ENCODE measurements at places on chromosomes 4 and X.
A peak's percentile ranks its signal among the peaks of the same experiment; 100 is the strongest.

DNA sequence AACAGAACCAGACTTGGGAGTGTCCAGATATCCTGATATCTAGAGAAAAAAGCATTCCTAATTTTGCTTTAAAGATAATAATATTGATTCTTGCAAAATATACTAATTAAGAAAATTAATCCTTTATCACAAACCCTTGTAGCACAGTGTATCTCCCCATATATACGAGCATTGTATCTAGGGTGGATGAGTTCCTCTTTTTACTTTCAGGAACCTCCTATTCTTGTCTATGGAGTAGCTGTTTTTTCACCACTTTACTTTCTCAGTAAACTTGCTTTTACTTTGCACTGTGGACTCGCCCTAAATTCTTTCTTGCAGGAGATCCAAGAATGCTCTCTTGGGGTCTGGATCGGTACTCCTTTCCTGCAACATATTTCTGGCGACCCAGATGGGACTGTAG, 103.9 kb downstream of the GLUD2 start:
- DNase-seq = no peak

DNA sequence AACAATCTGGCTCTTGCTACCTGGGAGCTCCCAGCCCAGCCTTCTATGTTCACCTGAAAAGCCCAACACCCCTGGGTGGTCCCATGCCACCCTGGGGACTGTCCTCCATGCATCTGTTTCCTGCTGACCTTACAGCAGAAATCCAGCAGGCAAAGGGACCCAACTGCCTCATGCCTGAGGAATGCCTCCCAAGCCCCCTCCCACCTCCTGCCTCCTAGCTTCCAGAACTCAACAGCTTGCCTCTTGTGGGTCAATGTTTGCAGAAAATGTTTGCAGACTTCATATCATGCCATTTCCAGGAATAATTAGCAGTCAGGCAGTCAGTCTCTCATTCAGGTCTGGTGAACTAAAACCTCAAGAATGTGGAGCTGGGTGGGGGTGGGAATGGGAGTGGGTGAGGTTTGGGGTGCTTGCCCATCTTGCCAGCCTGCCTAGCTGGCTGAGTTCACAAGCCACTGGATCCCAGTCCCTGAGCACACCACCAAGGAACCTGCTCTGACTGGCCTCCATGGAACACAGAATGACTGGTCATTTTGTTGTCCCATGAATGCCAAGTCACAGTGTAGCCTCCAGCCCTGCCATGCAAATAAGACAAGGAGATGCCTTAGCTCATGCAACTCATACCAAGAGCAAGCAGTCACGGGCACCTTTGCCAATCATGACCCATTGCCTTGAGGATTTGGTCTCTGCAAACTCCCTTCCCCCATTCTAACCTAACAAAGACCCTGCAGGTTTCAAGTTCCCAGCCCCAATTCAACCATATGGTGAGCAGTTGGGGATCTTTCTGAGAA, 12.1 kb upstream of the PLAC1 start:
- peak; percentile 95 for DNase-seq

- peak; percentile 97 for DNase-seq
Measured at GRCh38 chr4:156941940-156942548, 29.6 kb downstream of the PDGFC start.

- no peak for DNase-seq
Measured at GRCh38 chrX:55484948-55485347, 4.7 kb downstream of the USP51 start.

GRCh38 chrX:16804923-16805464, 18.7 kb downstream of the TXLNG start:
- DNase-seq = no peak

GRCh38 chr4:182547435-182547834, 304.2 kb downstream of the TENM3 start:
- no peak for DNase-seq

DNA sequence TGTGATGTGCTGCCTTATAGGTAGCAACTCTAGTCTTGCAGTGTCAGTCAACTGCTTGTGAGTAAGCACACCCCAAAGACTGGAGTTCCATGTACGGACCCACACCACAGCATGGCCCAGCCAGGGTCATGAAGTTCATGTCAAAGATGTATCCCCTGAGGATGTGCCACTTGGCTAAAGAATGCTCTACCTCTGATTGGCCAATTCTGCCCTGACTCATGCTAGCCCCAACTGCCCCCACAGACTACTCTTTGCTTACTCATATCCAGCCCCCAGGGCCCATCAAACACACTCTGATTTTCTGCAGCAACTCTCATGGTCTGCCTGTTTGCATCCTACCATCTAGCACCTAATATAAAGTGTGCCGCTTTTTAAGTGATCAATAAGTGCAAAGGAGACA, 62.5 kb downstream of the CHRDL1 start:
- DNase-seq = peak; percentile 10

GRCh38 chr4:88737307-88737941, 39.8 kb upstream of the NAP1L5 start:
- peak; percentile 21 for DNase-seq

DNA sequence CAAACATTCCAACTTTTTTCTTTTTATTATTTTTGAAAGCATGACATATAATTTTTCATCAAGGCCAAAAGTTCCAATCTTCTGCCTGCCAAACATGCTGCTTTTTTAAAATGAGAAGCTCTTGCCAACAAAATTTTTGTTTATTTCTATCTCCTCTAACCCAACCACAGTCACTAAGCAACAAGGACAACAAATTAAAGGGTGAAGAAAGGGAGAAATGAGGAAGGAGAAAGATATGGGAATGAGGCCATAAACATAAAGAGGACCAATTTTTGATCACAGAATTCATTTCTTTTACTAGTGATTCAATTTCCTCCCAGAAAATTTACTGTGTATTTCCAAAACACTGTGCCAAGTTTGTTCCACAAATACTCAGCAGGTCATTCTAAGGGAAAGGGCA, 537.0 kb upstream of the DIAPH2 start:
- DNase-seq = no peak

DNA sequence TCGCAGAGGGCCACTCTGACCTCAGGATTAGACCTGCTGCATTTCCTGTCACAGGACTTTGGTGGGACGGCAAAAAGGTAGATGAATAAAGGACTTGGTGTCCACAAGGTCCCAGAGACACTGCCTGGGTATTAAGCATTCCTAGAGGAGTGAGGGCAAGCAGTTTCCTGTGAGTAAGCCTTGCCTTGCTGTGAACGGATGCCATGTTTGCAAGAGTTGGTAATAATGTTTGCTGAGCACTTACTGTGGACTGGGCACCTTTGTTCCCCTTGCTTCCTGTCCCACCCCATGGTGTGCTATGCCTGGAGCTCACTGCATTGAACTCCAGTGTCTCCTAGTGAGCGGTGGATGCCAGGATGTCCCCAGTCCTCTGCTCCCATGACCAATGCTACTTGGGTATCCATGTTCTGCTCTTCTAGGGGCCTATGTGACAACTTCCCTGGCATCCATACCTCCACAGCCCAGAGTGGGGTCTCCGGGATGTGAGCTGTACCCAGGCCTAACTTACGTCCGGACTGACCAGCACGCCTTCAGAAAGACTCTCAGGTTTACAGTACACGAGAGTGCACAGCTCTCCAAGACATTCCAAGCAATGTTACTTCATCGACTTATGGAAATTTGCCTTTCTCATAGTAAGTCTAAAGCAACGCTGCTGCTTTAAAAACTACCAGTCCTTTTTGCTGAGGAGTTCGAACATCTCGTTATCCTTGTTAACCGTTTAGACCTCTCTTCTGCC, 95.5 kb upstream of the MSX1 start:
- peak; percentile 34 for DNase-seq

- DNase-seq = peak; percentile 14
Measured at GRCh38 chrX:101265869-101266428, 25.2 kb downstream of the TAF7L start.

DNA sequence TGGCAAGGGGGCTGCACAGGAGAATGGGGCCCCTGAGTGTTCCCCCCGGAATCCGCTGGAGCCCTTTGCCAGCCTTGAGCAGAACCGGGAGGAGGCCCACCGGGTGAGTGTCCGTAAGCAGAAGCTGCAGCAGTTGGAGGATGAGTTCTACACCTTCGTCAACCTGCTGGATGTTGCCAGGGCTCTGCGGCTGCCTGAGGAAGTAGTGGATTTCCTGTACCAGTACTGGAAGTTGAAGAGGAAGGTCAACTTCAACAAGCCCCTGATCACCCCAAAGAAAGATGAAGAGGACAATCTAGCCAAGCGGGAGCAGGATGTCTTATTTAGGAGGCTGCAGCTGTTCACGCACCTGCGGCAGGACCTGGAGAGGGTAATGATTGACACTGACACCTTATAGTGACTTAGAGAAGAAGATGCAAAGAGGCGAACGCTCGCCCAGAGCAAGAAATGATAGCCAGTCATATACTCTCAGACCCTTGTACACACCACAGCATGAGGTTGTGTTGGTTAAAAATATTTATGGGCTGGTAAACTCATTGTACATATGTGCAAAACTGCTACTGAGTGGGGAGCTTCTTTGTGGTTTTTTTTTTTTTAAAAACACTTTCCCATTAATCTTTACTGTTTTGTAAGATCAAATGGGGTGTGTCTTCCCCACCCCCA, 52.5 kb downstream of the JADE1 start:
- DNase-seq = no peak
